Osteoblast (primary cell): ENCODE measurements at places on chromosomes 13 and 19.

- H3K4me3 ChIP-seq = no peak overlapping the region
- no peaks in the 10 kb centered on the region for H3K4me1 ChIP-seq
- no peak overlapping the region for H3K27ac ChIP-seq
- H3K36me3 ChIP-seq = no peaks in the 10 kb centered on the region
- no peaks in the 10 kb centered on the region for H3K27me3 ChIP-seq
- DNase-seq = no peak
These were observed 53.3 kb downstream of the MYO16 start for GRCh38 chr13:108682714-108683113.

- H3K4me3 ChIP-seq = no peak overlapping the region
- no peaks in the 10 kb centered on the region for H3K27me3 ChIP-seq
- H3K4me1 ChIP-seq = peaks cover 11% of the 10 kb centered on the region
- no peak overlapping the region for H3K27ac ChIP-seq
- peak; percentile 71 for DNase-seq
These were observed 53.3 kb downstream of the PARP4 start for GRCh38 chr13:24459234-24459633.

- no peaks in the 10 kb centered on the region for H3K27me3 ChIP-seq
- H3K36me3 ChIP-seq = peaks cover 3% of the 10 kb centered on the region
- DNase-seq = peak; percentile 75
- H3K4me3 ChIP-seq = peak overlapping the region; percentile 91
These were observed 512 bp upstream of the REX1BD start for GRCh38 chr19:18587962-18588610.

GRCh38 chr19:474126-475078 is 13.6 kb upstream of the SHC2 start:
- H3K27me3 ChIP-seq = peaks cover 4% of the 10 kb centered on the region
- H3K4me1 ChIP-seq = peaks cover 8% of the 10 kb centered on the region
- DNase-seq = no peak
- no peaks in the 10 kb centered on the region for H3K36me3 ChIP-seq
- peak overlapping the region; percentile 49 for H3K4me3 ChIP-seq

- no peaks in the 10 kb centered on the region for H3K27me3 ChIP-seq
- no peak for DNase-seq
- H3K36me3 ChIP-seq = no peaks in the 10 kb centered on the region
- H3K27ac ChIP-seq = peak overlapping the region; percentile 77
- no peak overlapping the region for H3K4me3 ChIP-seq
These were observed 59.1 kb upstream of the TNFRSF19 start for GRCh38 chr13:23510979-23511735.

GRCh38 chr13:81140675-81141074 is 799.7 kb upstream of the SPRY2 start:
- no peak for DNase-seq
- H3K27me3 ChIP-seq = no peaks in the 10 kb centered on the region
- H3K4me1 ChIP-seq = no peaks in the 10 kb centered on the region
- H3K27ac ChIP-seq = no peak overlapping the region
- no peaks in the 10 kb centered on the region for H3K36me3 ChIP-seq

DNA sequence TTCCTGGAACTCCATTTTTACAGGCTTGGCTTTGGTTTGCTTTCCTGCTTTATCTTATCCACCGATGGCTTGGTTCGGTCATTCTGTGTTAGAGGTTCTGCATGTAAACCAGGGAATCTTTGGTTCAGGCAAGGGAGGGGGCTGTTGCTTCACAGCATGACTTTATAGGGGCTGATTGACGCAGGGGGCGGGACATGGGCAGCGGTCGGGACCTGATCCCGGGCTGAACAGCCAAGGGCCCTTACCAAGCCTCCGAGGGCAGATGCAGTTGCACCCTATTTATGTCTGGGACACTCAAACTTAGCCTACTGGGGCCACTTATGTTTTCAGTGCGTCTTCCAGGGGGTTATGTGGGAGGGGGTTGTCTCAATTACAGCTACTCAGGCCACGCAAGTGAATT is 312.4 kb downstream of the ZNF536 start:
- H3K27me3 ChIP-seq = no peaks in the 10 kb centered on the region
- no peaks in the 10 kb centered on the region for H3K36me3 ChIP-seq
- DNase-seq = no peak
- no peak overlapping the region for H3K27ac ChIP-seq
- peaks cover 3% of the 10 kb centered on the region for H3K4me1 ChIP-seq

DNA sequence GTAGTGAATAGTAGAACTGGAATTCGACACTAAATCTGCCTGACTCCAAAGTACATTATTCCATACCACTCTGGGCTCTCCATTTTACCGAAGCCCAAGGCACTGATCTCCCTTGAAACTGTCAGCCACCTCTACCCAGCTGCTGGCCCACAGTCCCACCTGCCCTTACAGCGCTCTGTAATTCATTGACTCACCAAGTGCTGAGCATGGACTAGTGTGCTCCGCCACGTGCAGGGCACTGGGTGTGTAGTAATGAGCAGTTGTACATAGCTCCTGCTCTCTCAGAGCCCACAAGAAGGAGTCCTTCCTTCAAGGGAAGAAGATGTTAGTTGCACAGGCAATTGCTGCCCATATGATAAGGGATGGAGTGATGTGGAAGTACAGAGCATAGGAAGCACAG is 76.6 kb upstream of the SIAH3 start:
- DNase-seq = no peak
- no peaks in the 10 kb centered on the region for H3K36me3 ChIP-seq
- H3K4me1 ChIP-seq = no peaks in the 10 kb centered on the region
- peaks cover 23% of the 10 kb centered on the region for H3K27me3 ChIP-seq
- no peak overlapping the region for H3K4me3 ChIP-seq
- H3K27ac ChIP-seq = no peak overlapping the region

DNA sequence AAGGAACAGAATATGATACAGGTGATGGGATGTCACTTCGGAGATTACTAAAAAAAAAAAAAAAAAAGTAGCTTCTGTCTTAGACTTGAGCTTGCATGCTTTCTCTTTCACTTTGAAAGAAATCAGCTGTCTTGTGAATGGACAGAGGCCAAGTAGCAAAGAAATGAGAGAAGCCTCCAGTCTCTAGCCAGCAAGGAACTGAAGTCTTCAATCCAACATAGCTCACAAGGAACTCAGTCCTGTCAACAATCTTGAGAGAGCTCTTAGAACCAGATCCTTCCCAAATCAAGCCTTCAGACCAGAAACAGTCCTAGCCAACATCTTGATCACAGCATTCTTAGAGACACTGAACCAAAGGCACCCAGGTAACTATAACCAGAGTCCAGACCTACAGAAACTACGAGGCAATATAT is 7.7 kb downstream of the N4BP2L2 start:
- peak; percentile 64 for DNase-seq
- peaks cover 18% of the 10 kb centered on the region for H3K36me3 ChIP-seq
- H3K27me3 ChIP-seq = no peaks in the 10 kb centered on the region
- H3K27ac ChIP-seq = peak overlapping the region; percentile 48
- H3K4me1 ChIP-seq = peaks cover 17% of the 10 kb centered on the region

GRCh38 chr13:44843403-44843802 is 145.9 kb downstream of the NUFIP1 start:
- no peak overlapping the region for H3K27ac ChIP-seq
- H3K4me1 ChIP-seq = peaks cover 29% of the 10 kb centered on the region
- H3K27me3 ChIP-seq = no peaks in the 10 kb centered on the region
- no peaks in the 10 kb centered on the region for H3K36me3 ChIP-seq

DNA sequence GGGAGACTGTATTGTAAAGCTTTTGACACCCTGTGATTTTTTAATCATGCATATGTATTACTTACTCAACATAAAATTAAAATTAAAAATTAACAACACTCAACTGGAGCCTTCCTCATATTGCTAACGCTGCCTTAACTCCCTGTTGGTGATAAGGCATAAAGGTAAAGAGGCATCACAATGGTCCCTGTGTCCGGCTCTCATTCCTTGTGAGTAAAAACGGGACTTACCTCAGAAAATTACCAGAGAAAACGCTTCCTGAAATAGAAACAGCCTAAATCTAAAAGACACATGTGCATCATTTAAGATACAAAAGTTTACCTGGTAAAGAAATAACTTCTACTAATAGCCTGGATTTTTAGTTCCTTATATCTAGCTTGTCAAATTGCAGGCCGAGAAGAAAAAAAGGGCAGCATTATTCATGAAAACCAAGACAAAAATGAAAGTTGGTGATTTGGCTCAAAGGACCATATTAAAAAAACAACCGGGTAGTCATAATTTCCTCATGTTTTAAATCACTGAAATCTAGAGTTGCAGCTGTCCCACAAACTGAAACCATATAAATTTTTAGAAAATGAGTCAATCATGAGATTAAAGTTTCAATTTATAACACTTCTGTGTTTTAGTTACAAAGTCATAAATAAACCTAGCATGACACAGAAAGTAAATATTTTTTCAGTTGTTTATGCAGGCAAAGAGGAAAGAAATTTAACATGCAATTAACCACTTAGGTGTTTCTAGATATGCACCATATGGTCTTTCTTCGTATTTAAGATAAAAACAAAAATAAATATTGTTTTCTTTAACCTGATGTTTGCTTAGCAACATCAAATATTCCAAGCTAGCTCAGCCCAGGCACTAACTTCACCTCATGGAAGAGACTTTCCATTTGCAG is 94.7 kb downstream of the MIPEP start:
- H3K4me1 ChIP-seq = peaks cover 43% of the 10 kb centered on the region
- no peaks in the 10 kb centered on the region for H3K36me3 ChIP-seq
- no peak overlapping the region for H3K4me3 ChIP-seq
- H3K27me3 ChIP-seq = no peaks in the 10 kb centered on the region
- H3K27ac ChIP-seq = peak overlapping the region; percentile 90

GRCh38 chr13:48232420-48233045 is 473 bp upstream of the ITM2B start:
- peaks cover 33% of the 10 kb centered on the region for H3K4me1 ChIP-seq
- H3K36me3 ChIP-seq = no peaks in the 10 kb centered on the region
- peak overlapping the region; percentile 99 for H3K4me3 ChIP-seq
- DNase-seq = no peak
- no peak overlapping the region for H3K27ac ChIP-seq
- peaks cover 2% of the 10 kb centered on the region for H3K27me3 ChIP-seq

- peaks cover 37% of the 10 kb centered on the region for H3K4me1 ChIP-seq
- peak; percentile 52 for DNase-seq
- no peak overlapping the region for H3K4me3 ChIP-seq
- H3K27ac ChIP-seq = peak overlapping the region; percentile 82
- no peaks in the 10 kb centered on the region for H3K27me3 ChIP-seq
These were observed 212.5 kb downstream of the POSTN start for GRCh38 chr13:37385956-37386670.

DNA sequence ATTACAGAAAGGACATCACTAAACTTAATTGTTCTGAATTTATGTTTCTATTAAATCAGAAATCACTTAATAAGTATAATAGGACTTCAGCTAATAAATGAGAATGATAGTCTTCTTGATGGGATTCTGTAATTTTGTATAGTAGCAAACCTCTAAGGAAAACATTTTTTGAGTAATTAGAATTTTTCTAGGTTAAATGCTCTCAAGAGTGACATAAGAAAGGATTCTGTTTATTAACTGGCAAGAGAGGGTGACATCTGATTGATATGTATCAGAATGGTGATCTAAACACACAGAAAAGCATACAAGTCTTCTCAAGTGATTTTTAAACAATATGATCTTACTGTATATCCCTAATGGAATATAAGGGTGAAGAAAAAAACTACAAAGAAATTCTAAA is 1597.7 kb upstream of the PRR20A start:
- H3K36me3 ChIP-seq = no peaks in the 10 kb centered on the region
- no peaks in the 10 kb centered on the region for H3K4me1 ChIP-seq
- H3K4me3 ChIP-seq = no peak overlapping the region
- no peak overlapping the region for H3K27ac ChIP-seq

DNA sequence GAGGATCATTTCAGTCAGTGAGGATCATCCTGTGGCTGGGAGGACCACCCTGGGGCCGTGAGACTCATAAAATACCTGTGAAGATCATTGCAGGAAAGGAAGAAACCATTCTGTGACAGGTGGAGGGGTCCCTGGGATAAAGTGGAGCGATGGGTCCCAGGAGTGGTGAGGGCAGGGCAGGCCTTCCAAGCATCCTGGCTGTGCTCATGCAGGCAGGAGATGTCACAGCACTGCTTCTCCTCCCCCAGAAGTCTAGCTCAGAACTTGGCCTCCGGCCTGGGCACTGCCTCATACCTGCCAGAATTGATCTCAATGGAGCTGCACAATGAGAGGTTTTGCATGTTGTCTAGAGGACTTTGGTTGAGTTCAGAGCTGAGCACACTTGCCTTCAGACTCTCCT is 11.1 kb downstream of the KLK1 start:
- no peak overlapping the region for H3K27ac ChIP-seq
- DNase-seq = no peak
- H3K36me3 ChIP-seq = no peaks in the 10 kb centered on the region
- no peaks in the 10 kb centered on the region for H3K4me1 ChIP-seq

GRCh38 chr19:44839276-44839675 is 6.8 kb upstream of the NECTIN2 start:
- no peaks in the 10 kb centered on the region for H3K4me1 ChIP-seq
- no peak overlapping the region for H3K27ac ChIP-seq
- no peak overlapping the region for H3K4me3 ChIP-seq
- no peaks in the 10 kb centered on the region for H3K36me3 ChIP-seq
- no peak for DNase-seq

DNA sequence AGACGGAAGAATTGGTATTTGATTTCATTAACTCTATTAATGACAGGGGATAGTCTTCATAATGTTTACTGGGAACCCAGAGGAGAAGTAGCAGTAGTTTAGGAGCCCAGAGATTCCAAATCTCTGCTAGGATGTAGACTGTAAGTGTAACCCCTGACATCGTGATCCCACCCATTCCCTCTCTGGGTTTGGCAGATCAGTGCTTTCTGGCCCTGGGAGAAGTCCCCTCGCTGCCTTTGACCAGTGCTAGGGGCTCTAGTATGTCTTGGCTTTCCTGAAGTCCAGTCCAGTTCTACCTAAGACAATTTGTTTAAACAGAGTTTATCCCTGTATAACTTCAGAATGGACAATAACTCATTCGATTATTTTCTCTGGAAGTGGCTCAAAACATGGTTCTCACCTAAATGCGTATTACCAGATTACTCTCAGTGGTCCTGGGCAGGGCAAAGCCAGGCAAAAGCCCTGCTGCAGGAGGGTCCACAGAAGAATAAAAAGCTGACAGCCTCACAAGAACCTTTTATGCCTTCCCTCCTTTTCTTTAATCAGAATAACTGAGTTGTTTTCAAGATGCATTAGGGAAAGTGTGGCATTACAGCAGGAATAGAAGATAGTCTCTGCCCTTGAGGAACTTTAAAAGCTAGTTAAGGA is 11.8 kb downstream of the KLF5 start:
- no peaks in the 10 kb centered on the region for H3K27me3 ChIP-seq
- no peak overlapping the region for H3K4me3 ChIP-seq
- no peaks in the 10 kb centered on the region for H3K36me3 ChIP-seq
- peaks cover 17% of the 10 kb centered on the region for H3K4me1 ChIP-seq
- DNase-seq = no peak
